T-helper 9 cell (primary cell): ENCODE measurements at places on chromosomes 13 and 19.
A peak's percentile ranks its signal among the peaks of the same experiment; 100 is the strongest.

DNA sequence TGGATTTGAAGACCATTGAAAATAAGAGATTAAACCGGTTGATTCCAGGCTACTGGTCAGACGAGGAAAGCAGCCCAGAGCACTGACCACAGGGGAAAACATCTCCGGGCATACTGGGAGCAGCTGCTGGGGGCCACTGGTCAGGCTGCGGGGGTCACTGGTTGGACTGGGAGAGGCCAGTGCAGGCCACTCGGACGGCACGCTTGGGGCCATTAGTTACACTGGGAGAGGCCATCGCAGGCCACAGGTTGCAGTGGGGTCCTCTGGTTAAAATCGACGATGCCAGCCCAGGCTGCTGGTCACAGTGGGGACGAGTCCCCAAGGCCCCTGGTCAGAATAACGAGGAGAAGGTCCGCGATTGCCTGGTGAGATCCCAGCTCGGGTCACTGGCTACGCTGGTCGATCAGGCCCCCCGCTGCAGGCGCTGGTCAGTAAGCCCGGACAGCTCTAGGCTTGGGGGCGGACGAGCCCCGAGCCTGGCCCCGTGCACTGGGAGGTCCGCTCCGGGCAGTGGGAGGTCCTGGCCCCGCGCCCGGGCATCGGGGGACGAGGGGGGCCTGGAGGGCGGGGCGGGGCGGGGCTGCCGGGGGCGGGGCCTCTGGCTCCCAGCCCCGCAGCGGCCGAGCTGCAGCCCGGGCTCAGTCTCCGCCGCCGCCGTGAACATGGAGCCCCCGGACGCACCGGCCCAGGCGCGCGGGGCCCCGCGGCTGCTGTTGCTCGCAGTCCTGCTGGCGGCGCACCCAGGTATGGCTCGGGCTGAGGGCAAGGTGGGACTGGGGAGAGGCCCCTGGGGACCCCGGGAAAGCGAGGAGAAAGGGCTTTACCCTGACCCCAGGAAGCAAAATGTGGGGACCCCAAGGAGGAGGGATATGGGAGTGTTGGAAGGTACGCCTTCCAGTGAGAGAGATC is at the start of gene BCAM:
TSS of gene BCAM (plus strand) at position 641 of the 909 bp plus-strand sequence. CDS start at position 663, 22 bp downstream.
- DNase-seq: no peak

DNA sequence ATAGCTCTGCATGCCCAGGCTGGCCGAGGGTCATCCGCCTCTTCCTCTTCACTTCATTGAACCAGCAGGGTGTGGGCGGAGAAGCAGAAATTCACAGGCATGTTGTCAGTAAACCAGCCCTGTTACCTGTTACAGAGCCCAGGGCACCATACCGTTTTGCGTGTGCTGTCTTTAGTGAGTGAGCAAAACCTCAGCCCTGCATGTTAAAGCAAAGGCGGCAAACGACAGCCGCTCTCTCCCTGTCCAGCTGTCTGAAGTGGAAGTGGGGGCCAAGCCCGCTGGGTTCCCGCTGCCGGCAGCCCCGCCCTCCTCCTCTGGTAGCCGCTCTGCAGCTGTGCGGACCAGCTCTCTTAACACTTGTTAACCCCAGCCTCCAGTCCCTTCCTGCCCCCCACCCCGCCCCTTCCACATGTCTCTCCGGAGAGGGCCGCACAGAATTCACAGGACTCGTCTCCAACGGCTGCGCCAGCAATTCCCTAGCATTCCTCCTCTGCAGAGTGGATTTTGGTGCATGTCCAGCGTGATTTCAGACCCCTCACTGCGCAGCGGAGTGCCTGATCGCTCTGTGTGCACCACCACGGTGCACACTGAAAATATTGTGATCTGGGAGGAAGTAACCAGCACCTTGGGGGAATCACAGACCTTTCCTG is 12.7 kb downstream of the KLHL26 start:
- DNase-seq: no peak

DNA sequence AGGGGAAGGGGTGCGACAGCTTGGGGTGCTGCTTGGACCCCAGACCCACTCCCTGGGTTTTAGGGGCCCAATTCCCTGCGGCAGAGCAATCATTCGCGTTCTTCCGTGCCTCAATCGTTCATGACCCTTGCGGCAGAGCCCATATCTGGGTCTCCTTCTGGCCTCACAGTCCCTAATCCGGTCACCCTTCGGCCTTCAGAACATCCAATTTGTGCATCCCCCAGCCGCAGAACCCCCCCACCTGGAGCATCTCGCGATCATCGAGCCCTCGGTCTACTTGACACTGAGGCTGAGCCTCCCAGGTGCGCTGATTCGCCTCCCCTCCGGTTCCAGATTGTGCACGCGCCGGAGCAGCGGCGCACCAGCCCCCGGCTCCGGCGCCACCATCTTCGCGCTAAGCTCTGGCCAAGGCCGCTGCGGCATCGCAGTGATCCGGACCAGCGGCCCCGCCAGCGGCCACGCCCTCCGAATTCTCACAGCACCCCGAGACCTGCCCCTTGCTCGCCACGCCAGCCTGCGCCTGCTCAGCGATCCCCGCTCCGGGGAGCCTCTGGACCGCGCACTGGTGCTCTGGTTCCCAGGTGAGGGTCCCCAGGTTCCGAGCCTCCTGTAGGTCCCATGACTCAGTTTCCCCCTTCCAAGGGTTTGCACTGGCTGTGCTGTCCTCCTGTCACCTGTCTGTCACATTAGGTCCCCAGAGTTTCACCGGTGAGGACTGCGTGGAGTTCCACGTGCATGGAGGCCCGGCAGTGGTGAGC is 501 bp downstream of the GTPBP3 start:
- DNase-seq: no peak

GRCh38 chr19:38683393-38684077 is 36.1 kb downstream of the ACTN4 start:
- peak; percentile 59 for DNase-seq

GRCh38 chr13:42656958-42657357 is 83.0 kb downstream of the TNFSF11 start:
- no peak for DNase-seq
